ENCODE measurements at places on chromosomes 1 and 21.
A peak's percentile ranks its signal among the peaks of the same experiment; 100 is the strongest.

DNA sequence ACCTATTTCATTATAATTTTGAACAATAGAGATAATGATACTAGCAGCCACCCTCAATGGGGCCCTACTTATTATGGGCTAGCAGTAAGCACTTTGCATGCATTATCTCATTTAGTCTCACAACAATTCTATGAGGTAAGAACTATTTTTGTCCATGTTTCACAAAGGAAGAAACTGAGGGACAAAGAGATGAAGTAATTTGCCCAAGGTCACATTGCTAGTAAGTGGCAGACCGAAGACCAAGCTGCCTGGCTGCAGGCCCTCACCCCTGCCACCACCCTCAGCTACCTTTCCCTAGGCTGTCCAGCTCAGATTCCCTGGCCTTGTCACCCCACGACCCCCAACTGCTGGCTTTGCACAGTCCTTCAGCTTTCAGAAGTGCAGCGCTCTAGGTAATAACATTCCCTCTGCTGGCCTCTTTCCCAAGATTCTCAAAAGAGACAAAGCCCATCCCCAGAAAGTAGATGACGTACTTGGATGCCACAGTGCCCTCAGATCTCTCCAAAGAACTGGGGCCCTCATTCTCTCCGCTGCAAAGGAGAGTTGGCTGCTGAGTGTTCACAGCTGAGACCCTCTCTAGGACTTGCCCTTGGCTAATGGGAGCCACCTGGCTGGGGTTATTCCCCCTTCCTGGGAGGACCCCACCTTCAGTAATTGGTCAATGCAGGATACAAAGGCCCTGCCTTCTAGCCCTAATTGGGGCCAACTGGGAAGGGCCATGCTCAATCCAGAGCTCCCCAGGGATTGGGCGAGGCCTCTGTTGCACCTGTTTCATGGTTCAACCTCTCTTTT, 39.5 kb downstream of the IRF2BP2 start:
- DNase-seq, result no peak

DNA sequence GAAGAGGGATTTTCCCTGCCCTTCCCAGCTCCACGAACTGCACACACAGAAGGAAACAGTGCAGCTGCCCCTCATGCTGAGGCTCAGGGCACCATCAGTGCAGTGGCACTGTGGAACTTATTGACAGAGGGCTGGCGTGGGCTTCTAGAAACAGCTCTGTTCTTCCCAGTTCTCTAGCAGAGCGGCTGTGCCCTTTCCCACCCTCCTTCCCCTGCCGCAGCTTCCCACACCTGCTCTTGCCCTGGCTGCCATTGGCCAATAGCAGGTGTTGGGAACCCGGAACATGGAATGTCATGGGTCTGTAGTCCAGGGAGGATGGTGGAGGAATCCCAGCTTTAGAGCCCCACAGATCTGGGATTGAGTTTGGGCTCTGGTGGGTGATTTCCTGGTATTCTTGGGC, 343.8 kb downstream of the RPS6KC1 start:
- no peak for DNase-seq

DNA sequence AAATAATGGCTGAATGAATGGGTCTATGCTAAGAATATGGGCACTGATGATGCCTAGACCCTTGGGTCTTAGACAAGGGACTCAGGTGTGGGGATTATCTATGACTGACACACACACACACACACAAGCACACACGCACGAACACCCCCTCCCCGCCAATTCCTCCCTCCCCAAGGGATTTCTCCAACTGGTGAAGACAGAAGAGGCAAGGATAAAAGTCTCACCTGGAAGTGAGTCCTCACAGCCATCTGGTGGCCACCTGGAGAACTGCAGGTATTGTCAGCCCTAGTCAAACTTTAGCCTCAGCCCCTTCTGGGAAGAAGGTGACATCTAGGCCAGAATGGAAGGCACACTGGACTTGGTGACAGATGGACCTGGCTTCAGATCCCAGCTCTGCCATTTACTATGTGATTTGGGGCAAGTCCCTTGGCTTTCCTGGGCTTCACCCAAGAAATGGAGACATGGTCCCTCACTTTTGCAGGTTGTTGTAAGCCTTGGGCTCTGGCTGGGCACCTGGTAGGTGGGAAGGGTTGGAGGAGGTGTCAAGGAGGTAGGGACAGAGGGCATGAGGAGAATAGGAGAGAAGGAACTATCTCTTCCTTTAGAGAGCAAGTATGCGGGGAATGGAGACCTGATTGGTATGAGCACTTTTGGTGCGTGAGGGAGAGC, 4.0 kb upstream of the GPR3 start:
- peak; percentile 32 for DNase-seq

DNA sequence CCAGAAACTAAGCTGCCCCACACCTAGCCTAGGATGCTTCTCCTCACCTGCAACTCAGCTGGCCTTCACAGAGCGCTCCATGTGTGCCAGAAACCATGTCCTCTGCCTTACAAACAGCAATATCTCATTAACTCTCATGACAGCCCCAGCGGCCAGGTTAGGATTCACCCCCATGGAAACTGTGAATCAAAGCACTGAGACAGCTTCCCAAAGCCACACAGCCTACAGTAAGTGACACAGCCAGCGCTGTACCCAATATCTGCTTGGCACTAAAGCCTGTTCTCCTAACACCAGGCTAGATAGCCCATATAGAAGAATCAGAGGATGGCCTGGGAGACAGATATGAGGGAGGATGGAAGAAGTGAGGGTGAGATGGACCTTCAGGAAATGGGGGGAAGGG, 13.5 kb downstream of the KCNN3 start:
- DNase-seq, result no peak

DNA sequence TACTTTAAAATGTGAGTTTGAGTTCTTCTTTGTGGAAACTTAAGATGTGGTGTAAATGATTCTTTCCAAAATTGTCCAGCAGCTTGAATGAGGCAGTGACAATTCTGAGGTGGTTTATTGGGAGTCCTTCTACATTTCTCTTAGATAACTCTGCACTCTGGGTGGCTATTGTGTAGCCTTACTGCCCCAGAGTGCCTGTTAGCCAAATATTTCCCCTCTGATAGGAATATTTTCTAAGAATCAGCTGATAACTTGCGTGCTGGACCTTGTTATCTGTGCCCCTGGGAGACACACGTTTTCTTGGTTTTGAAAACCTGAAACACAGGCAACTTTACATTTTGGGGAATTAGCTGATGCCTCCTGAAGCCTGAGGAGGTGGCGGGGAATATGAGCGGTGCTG, 91.6 kb downstream of the CD247 start:
- no peak for DNase-seq
